Progenitor cell of endocrine pancreas (in vitro differentiated cells): ENCODE measurements at places on chromosomes 4 and X.

DNA sequence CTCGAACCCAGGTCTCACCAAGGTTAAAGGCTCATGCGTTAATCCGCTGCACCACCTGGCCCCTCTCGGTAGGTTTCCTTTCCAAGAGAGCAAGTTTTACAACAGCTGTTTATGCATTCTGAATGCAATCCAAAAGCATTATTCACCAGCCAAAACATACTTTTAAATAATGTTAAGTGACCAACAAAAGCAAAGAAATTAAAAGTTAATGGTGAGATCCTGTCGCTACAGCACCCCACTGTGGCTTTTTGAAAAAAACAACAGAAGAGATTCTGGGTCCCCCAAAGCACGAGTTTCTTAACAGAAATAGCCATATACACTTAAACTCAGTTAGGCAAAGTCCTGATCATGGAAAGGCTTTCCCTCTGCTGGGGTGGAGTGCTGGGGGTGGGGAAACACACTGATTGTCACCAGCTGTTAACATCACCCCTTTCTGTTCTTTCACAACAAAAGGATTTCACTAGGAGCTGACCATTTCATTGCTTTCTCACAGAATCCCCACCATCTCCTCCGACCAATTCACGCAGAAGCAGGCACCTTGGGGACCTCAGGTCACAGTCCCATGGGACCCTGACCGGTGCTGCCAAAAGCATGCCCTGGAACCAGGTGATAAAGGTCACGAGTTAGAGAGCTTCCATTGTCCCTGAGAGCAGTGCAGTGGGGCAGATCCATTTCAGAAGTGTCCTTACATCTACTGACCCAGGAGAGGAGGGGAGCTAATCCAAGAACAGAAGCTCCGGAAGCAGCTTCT, 51.2 kb downstream of the ZNF827 start:
- no peak for DNase-seq

- DNase-seq, result no peak
Measured at GRCh38 chr4:188177997-188178675, 38.9 kb downstream of the TRIML1 start.

DNA sequence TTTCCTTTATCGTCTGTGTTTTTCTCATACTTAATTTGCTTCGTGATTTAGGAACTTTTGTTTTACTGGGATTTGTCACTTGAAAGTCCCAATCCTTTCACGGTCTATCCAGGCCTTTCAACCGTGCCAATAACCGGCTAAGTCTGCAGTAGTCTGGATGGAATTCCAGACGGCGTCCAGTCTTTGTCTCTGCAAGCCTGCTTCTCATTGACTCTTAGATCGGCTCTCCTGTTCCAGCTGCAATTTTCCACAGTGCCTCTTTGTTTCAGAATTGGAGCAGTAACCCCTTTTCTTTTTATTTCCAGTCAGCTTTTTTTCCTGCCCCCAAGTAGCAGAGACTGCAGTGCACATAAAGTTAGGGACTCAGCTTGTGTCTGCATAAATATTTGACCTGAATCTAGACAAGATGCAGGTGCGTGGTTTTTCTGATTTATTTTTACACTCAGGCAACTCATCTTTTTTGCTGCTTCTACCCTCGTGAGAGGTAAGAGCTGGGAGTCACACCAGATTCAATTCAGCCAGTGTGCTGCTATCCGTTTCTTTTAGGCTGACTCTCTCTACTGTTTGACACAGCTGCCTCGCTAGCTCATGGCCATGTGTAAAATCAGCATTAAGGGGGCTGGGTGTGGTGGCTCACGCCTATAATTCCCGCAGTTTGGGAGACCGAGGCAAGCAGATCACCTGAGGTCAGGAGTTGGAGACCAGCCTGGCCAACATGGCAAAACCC, 37.4 kb upstream of the DHRSX start:
- no peak for DNase-seq

GRCh38 chr4:155855897-155856296, 10.2 kb downstream of the ASIC5 start:
- DNase-seq, result no peak

- DNase-seq, result no peak
Measured at GRCh38 chr4:152301381-152301780, 234.5 kb downstream of the FBXW7 start.

DNA sequence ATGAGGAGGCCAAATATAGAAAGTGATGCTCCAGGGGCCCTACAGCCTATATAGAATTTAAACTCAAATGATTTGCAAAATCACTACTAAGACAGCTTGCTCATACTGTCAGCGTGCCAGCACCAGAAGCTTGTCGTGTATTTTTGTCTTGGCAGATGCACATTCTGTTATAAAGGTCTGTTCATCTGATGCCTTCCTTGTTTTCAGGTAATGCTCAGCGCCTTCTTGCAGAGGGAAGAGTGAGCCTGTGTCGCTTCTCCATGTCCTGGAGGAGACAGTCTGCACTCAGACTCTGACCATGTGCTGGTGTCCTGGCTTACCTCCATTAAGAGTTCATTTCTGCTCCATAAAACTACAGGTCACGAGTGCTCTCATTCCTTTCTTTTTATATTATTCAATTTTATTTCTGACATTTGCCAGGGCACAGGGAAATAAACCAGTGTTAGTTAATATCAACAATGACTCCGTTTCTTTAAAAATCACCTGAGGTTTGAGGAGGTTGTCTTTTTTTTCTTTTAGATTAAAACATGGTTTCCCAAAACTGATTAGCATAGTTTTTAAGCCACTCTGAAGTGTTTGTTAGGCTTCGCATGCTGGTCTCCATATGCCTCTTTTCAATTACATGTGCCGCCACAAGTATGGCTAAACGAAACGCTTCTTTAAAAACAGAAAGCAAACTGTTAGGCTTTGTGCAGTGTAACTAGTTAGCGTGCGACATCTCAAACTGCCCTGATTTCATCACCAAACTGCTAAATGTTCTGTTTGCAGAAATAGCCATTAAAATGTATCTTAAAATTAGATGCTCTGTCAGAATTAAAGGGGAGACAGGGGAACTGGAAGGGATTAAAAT, 215.2 kb upstream of the GK2 start:
- DNase-seq, result no peak

DNA sequence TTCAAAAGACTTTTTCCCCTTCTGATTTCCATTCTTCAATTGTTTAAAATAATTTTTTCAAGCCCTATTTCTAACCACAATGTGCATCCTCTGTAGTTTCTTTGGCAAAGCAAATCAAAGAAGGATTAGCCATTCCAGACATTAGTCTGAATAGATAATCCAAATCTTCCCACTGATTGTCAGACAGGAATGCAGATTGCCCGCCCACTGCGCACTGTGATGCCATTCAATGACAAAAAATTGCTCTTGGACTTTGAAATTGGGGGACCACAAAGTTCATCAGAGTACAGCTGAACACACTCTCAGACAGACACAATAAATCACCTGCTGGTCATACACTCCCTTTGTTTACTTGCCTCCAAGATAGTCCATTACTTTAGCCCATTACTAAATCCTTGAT, 216.5 kb upstream of the DKK2 start:
- no peak for DNase-seq
